ENCODE measurements at places on chromosomes 5 and 9.

- no peaks in the 10 kb centered on the region for H3K36me3 ChIP-seq
- no peaks in the 10 kb centered on the region for H3K27me3 ChIP-seq
- no peak overlapping the region for H3K4me3 ChIP-seq
- DNase-seq, result no peak
- no peaks in the 10 kb centered on the region for H3K4me1 ChIP-seq
These were observed 198.8 kb upstream of the TYRP1 start for GRCh38 chr9:12494411-12494810.

- H3K4me3 ChIP-seq, result no peak overlapping the region
- H3K27ac ChIP-seq, result peak overlapping the region; percentile 14
- DNase-seq, result no peak
- H3K27me3 ChIP-seq, result no peaks in the 10 kb centered on the region
These were observed 142.3 kb downstream of the SMARCA2 start for GRCh38 chr9:2157277-2158110.

DNA sequence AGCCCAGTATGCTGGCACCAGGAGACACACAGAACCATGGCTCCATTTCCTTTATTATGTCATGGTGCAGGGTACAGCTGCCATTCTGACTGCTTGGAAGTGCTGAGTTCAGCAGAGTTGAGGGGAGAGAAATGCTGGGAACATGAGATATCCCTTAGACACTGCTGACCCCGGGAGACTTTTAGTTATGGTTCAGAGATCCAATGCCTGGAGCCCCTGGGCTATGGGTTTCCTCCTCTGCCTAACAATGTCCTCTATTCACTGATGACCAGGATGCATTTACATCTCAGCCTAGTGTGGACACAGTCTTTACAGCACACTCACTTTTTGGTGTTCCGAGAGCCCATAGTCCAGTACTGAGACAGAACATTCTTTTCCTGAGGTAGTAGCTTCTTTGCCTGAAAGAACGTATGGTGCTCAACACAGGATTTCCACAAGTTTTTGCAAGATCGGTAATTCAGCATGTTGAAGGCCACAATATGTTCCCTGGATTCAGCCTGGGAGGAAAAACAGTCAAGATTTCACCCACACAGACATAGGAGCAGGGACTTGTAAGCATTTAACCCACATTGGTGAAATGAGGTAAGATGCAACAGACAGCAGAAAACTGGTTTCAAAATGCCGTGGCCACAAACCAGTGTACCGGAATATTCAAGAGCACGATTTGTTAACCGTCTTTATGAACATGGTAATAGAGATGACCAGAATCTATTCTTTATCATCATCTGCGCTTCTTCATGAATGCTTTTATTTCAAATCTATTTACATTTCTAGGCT is 71.3 kb downstream of the PTPN3 start:
- H3K27me3 ChIP-seq, result no peaks in the 10 kb centered on the region
- H3K4me3 ChIP-seq, result no peak overlapping the region
- no peaks in the 10 kb centered on the region for H3K36me3 ChIP-seq

DNA sequence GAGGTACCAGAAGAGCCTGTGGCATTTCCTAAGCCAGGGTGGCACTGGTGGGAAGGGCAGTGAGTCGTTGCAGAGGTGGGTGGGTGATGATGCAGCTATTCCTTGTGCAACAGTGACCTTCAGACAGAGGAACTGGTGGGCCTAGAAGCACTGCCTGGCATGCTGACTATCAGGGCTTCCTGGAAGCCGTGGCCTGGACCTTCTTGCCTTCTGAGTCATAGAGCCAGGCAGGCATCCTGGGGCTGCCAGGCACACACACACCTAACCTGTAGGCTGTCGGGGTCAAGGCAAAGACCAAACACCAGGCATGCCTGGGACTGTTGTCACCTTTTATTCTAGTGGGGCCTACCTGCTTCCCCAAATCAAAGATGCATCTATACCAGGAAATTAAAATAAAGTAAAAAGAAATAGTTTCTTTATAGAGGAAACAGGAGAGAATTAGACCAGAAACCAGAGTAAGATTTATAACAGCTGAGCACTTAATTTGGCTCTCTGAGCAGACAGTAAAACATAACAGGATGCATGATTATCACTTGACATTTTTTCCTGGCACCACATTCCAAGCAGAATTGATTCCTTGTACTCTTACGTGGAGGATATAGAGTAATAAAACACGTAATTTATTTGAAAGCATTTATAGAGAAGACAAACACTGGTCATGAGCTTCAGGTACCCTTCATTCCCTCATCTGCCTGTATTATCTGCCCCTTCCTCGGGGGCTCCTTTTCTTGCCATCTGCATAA is 25.1 kb downstream of the NANS start:
- H3K27ac ChIP-seq, result no peak overlapping the region
- no peak overlapping the region for H3K4me3 ChIP-seq
- peaks cover 15% of the 10 kb centered on the region for H3K36me3 ChIP-seq

DNA sequence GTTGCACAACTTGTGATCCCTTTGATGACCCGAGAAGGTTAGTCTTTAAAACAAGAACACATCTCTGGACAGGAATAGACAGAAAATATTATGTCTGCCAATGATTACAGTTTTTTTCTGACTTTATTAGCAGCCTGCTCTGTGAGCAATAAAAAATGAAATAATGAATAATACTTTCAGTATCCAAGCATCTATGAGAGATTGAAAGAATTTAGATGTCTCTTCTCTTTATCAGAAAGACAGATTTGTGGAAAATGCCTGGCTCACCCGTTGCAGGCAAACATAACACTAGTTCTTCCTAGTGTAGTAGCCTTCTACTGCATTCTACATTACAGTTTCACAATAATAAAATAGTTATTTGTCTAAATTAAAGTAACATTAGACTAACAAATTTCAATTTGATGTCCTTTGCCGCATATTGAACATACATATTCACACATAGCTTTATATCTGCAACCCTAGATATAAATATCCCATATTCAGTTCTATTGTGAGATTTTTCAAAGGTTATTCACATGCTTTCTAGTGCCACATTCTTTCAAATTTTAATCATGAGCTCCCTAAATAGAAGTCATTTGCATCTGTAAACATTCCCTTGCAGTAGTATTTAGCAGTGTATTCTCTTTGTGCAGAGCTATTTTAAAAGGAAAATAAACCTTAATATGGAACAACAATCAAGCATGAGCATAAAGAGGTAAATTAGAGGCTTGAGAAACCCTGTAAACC is 267.3 kb downstream of the EFNA5 start:
- H3K27ac ChIP-seq, result no peak overlapping the region
- H3K4me3 ChIP-seq, result no peak overlapping the region
- H3K27me3 ChIP-seq, result no peaks in the 10 kb centered on the region
- peaks cover 8% of the 10 kb centered on the region for H3K4me1 ChIP-seq

- no peaks in the 10 kb centered on the region for H3K27me3 ChIP-seq
- H3K36me3 ChIP-seq, result no peaks in the 10 kb centered on the region
- H3K4me1 ChIP-seq, result no peaks in the 10 kb centered on the region
These were observed 22.9 kb downstream of the SLC35A4 start for GRCh38 chr5:140587495-140587894.

- peaks cover 2% of the 10 kb centered on the region for H3K4me1 ChIP-seq
- DNase-seq, result no peak
- no peak overlapping the region for H3K4me3 ChIP-seq
- no peaks in the 10 kb centered on the region for H3K36me3 ChIP-seq
- H3K27ac ChIP-seq, result no peak overlapping the region
These were observed 215.8 kb downstream of the EPB41L4A start for GRCh38 chr5:112203229-112203628.

GRCh38 chr5:178895615-178896571 is at the start of gene ZFP2:
Gene ZFP2, plus strand, starts transcription at chr5:178895913. Its CDS starts 35,401 bp downstream, at chr5:178931314.
- DNase-seq, result no peak
- H3K4me1 ChIP-seq, result no peaks in the 10 kb centered on the region
- no peak within 1 kb of the TSS for H3K27ac ChIP-seq

- H3K27me3 ChIP-seq, result no peaks in the 10 kb centered on the region
- no peak overlapping the region for H3K27ac ChIP-seq
- DNase-seq, result no peak
- H3K4me1 ChIP-seq, result peaks cover 3% of the 10 kb centered on the region
- H3K36me3 ChIP-seq, result no peaks in the 10 kb centered on the region
These were observed 191.5 kb downstream of the FBXL7 start for GRCh38 chr5:15691521-15691920.

Measured in iPS DF 6.9 (cell line).